Activated CD8-positive, alpha-beta memory T cell treated with anti-CD3 and anti-CD28 coated beads for 1 hour (primary cell): ENCODE measurements at places on chromosomes 16 and 17.

DNA sequence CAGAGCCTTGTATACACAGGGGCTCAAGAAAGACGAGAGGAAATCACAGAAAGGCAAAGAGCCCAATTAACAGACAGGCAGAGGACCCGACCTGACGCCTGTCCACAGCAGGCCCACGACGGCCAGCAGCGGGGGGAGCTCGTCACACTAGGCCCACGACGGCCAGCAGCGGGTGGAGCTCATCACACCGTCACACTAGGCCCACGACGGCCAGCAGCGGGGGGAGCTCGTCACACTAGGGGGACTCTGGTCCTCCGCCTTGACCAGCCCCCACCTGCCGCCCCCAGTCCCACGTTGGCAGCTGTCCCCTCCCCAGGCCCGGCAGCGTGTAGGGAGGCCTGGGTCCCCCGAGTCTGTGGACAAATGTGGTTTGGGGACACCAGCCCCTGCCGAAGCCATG is 23.7 kb upstream of the GNG13 start:
- no peak for DNase-seq

DNA sequence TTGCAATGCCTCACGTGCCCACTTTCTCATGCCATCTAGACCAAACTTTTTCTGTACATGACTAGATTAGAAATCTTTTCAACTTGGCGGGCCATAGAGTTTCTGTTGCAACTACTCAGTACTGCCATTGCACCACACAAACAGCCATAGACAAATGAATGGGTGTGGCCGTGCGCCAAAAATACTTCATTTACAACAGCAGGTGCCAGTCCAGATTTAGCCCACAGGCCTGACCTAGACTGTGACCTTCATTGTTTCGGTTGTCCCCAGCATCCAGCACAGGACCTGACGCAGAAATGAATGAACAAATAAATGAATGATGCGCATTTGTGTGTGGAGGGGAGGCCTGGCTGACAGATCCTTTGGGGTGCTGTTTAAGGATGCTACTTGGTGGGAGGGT is 14.3 kb upstream of the PDK2 start:
- no peak for DNase-seq

GRCh38 chr16:78543023-78543422 is 443.6 kb downstream of the WWOX start:
- DNase-seq = no peak

GRCh38 chr16:30132591-30132990 is 9.6 kb upstream of the MAPK3 start:
- DNase-seq = no peak

GRCh38 chr16:23105309-23105708 is 43.9 kb downstream of the USP31 start:
- DNase-seq = no peak

GRCh38 chr16:22813948-22814710 is at the start of gene HS3ST2:
Gene HS3ST2, plus strand, starts transcription at chr16:22814162. Its CDS starts 449 bp downstream, at chr16:22814611.
- DNase-seq = no peak

- no peak for DNase-seq
Measured at GRCh38 chr17:46958041-46958591, 20.9 kb downstream of the RPRML start.

- DNase-seq = no peak
Measured at GRCh38 chr16:81585785-81586184, 141.2 kb downstream of the CMIP start.

- DNase-seq = no peak
Measured at GRCh38 chr17:40531051-40531991, 29.9 kb upstream of the TNS4 start.

DNA sequence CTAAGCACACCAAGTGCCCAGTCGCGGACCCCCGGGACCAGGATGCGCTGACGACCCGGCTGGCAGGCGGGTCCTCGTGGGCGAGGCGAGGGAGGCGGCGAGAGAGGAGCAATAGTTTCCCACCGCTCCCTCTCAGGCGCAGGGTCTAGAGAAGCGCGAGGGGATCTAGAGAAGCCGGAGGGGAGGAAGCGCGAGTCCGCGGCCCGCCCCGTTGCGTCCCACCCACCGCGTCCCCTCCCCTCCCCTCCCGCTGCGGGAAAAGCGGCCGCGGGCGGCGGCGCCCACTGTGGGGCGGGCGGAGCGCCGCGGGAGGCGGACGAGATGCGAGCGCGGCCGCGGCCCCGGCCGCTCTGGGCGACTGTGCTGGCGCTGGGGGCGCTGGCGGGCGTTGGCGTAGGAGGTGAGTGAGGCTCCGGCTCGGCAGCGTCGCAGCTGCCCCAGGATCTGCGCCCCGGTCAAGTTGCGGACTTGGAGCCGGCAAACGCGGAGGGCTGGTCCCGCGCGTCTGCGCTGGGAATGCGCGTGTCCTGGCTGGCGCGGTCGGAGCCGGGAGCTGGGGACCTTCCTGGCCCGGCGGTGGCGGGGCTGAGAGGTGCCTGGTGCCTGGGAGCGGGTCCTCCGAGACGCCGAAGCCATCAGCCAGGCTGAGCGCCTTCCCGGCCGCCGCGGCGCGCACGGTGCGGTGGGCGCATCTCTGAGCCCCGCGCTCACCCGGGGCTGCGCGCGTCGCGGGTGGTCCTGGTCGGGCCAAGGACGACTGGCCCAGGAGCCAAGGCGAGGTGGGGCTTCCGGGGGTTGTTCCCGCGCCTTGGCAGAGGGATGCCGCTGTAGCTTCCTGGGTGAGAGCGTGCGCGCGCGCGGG is at the start of gene ITGB3:
Gene ITGB3, plus strand, starts transcription at position 287 of the 862 bp plus-strand sequence. Its CDS starts 35 bp downstream, at position 322.
- peak; percentile 19 for DNase-seq

DNA sequence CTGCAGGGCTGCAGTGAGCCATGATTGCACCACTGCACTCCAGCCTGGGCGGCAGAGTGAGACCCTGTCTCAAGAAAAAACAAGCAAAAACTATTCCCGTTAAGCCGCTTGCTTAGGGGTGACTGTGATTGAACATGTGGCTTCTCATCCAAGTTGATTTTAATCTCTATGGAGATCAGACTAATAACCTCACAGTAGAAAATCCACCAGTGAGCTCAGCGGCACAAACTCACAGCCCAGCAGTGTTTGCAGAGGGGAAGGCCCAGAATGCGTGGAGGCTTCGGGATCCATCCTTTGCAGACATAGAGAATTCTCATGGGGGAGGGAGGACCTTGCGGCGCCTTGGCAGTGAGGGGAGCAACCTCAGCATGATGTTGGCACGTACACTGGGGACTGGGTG is 7.4 kb downstream of the BANP start:
- no peak for DNase-seq

DNA sequence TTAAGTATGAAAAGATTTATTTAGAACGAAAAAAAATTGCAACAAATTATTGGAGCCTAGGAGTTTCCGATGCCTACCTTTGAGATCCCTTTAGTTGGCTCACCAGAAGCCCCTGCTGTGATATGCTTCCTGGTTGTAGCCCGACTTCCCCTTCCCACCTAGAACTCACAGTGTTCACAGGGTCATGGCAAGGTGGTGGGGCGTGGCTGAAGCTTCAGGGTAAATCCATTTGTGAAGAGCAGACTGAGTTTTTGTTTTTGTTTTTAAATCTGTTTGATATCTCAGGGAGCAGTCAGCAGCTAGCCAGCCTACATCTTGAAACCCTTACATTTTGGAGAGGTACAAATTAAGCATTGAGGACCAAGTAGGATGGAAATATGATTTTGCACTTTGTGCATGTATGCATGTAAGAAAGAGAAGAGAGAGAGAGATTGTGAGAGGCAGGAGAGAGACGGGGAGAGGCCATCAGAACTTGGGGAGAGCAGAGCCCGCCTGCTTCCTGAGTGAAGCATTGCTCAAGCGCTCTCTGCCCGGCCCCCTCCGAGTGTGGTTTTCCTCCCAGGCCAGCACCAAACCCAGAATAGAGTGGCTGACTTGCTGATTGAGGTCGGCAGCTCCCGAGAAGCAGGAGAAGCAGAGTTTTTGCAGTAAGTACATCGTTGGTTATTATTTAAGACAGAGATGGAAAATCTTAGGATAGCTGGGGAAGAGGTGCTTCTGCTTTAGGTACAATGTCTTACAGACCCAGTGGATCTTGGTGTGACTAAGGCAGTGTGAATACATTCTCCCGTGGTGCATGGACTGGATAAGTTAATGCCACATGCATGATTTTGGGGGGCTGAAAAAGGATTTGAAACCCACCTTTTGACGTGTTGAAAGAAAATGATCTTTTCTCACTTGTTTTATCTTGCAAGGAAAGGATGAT is 64.2 kb downstream of the SPECC1 start:
- DNase-seq = peak; percentile 33

GRCh38 chr16:10322723-10323527 is 62.9 kb upstream of the ATF7IP2 start:
- no peak for DNase-seq

- DNase-seq = no peak
Measured at GRCh38 chr17:37648555-37648954, 5.3 kb upstream of the DDX52 start.

DNA sequence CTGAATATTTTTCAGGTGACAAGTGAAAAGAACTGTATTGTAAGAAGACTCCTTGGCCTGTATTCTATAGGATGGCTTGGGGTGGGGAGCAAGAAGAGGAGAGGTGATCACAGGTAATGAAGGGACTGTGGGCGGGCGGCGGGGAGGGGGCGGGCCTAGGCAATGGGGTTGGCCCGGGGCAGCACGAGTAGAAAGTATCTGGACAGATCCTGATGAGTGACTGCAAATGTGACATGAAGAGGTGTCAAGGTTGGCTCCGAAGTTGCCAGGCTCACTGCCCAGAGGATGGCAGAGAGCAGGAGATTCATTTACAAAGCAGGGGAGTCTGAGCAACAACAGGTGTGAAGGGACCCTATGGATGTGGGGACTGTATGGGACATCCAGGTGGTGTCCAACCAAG is 10.8 kb upstream of the G6PC1 start:
- DNase-seq = no peak

GRCh38 chr16:57873218-57873617 is 70.9 kb upstream of the KIFC3 start:
- DNase-seq = no peak

- DNase-seq = no peak
Measured at GRCh38 chr17:15883617-15884111, 61.3 kb upstream of the ADORA2B start.

GRCh38 chr16:54402270-54402669 is 115.7 kb upstream of the IRX3 start:
- no peak for DNase-seq

GRCh38 chr17:28972437-28972836 is 21.1 kb upstream of the PHF12 start:
- DNase-seq = no peak

- no peak for DNase-seq
Measured at GRCh38 chr17:1239210-1239609, 31.0 kb upstream of the BHLHA9 start.

DNA sequence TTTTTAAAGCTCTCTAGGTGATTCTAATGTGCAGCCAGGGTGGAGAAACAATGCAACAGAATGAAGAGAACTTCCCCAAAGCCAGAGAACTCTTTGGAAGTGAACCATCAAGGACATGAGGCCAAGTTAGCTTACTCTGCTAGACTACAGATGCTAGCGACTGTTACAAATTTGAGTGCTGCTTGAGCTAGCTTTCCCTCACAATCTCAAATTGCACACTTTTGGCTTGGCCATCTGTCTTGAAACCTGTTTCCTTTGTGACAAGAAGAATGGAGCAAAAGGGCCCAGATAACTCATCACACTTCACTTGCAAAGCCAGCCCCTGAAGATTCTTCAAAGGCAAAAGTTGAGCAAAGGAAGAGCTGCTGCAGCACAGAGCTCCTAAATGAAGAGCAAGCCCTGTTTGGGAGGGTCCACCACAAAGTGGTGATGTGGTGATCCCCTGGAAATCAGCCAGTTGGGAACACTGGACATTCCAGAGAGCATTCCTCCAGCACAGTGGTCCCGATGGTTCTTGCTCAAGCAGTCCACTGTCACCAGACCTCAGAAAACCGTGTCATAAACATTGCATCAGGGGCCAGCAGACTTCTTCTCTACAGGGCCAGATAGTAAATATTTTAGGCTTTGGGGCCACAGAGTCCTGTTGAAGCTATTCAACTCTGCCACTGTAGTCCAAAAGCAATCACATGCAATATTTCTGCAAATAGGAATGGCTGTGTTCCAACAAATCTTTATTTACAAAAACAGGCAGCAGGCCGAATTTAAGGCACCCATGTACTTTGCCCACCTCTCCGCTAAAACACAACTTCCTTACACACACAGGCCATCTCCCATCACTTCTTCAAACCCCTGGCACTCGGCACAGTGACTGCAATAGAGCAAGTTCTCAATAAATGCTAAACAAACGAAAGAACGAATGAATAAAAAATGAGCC is 21.2 kb downstream of the SLC39A11 start:
- DNase-seq = no peak

DNA sequence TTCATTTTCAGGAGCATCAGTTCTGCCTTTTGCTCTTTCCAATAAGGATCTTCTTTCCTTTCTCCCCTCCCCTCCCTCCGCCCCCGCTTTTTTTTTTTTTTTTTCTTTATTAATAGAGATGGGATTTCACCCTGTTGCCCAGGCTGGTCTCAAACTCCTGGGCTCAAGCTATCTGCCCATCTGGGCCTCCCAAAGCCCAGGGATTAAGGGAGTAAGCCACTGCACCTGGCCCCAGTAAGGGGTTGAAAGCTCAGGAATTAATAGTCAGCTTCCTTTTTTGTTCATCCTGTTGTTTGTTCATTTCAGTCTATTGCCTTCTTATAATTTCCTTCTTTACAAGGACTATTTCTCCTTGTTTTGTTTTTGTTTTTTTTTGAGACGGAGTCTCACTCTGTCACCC is 7.9 kb upstream of the C17orf58 start:
- DNase-seq = no peak

- no peak for DNase-seq
Measured at GRCh38 chr17:49379926-49380325, 17.9 kb upstream of the ZNF652 start.

DNA sequence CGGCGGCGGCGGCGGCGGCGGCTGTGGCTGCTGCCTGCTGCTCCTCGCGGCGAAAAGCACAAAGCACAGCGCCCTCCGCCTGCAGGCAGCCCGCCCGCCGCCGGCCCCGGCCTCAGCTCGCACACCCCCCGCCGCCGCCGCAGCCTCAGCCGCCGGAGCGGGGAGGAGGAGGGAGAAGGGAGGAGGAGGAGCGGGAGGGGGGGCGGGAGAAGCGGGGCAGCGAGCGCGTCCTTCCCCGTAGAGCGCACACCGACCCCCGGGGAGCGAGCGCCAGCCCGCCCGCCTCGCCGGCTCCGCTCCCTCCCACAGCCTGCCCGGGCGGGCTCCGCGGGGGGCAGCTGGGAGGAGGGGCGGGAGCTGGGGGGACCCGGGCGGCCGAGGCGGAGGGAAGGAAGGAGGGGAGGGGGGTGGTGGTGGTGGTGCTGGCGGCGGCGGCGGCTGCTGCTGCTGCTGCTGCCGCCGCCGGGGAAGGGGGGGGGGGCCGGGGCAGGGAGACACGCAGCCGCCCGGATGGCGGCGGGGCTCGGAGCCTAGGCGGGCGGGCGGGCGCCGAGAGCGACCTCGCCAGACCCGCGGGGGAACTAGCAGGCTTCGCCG is at the start of gene UBTF:
Gene UBTF, minus strand, starts transcription at position 60 of the 597 bp plus-strand sequence. CDS start 1,446 bp downstream, outside the sequence.
- DNase-seq = peak; percentile 59

GRCh38 chr17:57677301-57677700 is 67.8 kb downstream of the CCDC182 start:
- DNase-seq = no peak

DNA sequence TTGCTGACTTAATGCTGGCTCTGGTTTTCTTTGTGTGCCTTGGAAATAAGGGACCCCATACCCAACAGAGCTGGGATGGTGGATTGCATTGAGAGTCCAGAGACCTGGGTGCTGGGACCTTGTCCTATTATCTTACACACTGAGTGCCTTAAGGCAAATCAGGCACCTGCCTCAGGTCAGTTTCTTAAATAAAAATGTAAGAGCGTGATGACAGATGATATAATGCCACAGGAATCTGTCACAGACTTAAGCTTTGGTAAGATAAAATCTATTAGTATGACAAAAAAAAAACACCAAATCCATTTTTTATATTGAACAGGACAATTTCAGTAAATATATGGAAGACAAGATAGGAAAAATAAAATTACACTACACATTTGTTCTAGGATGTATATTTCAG is 1.6 kb downstream of the MT1A start:
- no peak for DNase-seq
